Cardiac septum (tissue), 1 donor: ENCODE measurements at places on chromosomes 2 and 18. TPM values are rescaled to one million over a fixed set of nuclear protein-coding genes. Genes with fewer than 3 reads are reported as not detected.

Gene LAMA3
- total RNA-seq = 3.0 TPM

Gene VSNL1
- total RNA-seq = 42.7 TPM

Gene C2orf81
- 1.1 TPM for total RNA-seq

DNA sequence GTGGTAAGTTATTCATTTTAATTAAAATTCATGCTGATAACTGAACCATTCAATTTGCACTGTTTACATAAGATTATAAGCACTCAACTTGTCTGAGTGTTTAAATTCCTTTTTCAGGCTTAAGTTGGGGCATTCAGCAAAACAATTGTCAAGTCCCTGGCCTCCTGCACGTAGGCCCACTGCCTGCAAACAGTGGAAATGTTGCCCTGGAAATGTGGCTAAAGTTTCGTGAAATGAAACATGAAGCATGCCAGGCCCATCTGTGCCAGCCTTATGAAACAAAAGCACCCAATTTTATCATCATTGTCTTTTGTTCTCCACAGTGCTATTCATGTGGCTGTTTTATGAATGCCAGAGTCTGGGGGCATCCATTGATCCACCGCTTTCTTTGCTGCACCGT lies 163.7 kb downstream of the PTGR3 start:
- no peak for DNase-seq

DNA sequence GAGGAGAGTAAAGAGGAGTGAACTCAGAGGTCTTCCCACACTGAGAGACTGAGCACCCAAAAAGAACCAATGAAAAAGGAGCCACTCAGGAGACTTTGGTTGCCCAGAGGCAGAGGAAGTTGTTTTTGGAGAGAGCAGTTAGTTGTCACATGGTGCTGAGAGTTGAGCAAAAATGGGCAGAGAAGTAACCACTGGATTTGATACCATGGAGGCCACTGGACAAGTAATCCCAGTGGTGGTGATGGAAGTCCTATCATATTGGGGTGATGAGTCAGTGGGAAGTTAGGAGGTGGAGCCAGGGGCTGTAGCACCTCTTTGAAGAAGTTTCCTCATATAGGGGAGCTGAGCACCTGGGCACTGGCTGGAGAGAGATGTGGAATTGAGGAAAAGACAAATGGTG lies 235.8 kb downstream of the TPGS2 start:
- DNase-seq = no peak

Gene MSTN
- 1.1 TPM for total RNA-seq

DNA sequence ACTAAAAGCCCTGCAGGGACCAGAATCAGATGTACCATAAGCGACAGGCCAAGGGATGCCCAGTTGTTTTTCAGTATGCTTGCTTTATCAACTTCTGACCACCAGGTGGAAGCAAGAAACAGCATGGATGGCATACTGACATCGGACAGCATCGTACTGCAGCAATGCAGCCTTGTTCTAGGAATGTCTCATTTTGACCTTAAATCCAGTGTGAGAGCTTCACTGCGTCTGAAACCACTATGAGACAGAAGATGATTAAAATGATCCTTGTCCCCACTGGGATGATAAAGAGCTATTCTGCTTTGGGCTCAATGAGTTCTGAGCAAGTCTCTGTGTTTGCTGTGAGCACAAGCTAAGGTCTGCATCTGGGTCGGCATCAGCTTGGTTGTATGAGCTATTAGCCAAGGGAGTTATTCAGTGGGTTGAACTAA lies 54.3 kb downstream of the CDK15 start:
- no peak for DNase-seq

GRCh38 chr2:96828436-96828835 lies 12.4 kb downstream of the CNNM3 start:
- DNase-seq = no peak

DNA sequence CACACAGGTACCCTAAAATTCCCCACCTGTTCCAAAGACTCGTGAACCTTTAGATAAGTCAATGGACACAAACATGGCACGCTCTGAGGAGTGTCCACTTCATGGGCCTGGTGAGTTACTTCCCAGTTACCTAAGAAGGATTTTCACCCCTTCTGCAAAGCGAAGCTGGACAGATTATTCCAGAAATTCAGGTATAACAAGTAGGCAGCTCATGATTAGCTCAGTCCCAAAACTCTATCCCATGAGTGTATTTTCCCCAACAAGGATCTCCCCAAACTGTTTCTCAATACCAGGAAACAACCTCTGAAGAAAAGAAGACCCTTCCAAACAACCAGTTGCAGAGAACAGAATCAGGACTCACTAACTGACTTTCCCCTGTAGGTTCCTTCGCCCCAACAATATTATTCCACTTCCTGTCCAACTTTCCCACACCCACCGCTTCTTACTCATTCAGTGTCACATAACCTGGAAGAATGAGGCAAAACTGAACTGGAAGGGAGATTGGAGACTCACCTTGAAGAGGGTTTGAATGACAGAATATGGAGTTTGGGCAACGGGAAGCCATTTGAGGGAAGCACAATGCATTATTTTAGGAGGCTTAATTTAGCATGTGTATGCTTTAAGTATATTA lies 120.1 kb downstream of the ANTXR1 start:
- no peak for DNase-seq

- DNase-seq = peak; percentile 55
Measured at GRCh38 chr2:20582600-20583221, 68.2 kb downstream of the HS1BP3 start.

GRCh38 chr2:190618030-190618429 lies 30.9 kb upstream of the NAB1 start:
- no peak for DNase-seq

Gene FEV
- not detected for total RNA-seq

GRCh38 chr2:166841152-166841551 lies 47.1 kb upstream of the XIRP2 start:
- DNase-seq = no peak

GRCh38 chr2:241177526-241178334 lies 10.7 kb upstream of the ANO7 start:
- no peak for DNase-seq

- DNase-seq = peak; percentile 46
Measured at GRCh38 chr2:108925735-108926134, 63.3 kb downstream of the EDAR start.

Gene CCDC141
- total RNA-seq = 162 TPM

- DNase-seq = no peak
Measured at GRCh38 chr2:161033059-161033660, 127.1 kb upstream of the TANK start.

- DNase-seq = no peak
Measured at GRCh38 chr2:51534166-51534565, 502.2 kb upstream of the NRXN1 start.

DNA sequence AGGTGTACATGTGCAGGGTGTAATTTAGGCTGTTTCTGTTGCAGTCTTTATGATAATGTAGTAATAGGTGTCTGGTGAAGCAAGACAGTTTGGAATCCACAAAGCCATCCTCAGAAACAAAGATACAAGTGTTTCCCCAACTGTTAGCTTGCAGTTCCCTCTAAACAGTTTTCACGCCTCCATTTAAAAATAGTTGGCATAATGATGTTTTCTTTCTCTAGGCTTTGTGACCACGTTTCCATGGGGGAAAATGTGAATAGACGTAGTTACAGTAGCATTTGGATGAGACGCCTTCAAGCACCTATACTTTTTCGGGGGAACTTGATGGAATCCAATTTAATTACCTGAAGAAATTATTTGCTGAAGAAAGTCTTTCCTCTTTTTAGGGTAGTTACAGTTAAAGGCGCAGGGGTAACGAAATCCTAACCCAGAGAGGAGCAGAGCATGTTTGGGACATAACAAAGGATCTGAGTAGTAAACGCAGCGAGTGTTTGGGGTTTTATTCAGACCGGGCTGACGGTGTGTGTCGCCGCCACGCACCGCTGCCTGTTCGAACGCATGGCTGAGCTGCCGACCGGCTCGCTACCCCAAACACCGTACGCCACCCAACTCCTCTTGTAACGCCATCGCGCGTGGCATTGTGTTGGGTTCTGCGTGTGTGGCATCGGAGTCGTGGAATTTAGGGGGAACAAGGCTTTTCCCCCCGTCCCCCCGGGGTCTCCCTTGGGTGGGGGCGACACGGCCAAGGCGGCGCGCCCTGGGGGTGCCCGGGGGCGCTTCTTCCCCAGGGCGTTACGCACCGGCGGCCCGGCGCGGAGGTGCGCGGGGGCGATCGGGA lies 681 bp upstream of the NRP2 start:
- DNase-seq = no peak

DNA sequence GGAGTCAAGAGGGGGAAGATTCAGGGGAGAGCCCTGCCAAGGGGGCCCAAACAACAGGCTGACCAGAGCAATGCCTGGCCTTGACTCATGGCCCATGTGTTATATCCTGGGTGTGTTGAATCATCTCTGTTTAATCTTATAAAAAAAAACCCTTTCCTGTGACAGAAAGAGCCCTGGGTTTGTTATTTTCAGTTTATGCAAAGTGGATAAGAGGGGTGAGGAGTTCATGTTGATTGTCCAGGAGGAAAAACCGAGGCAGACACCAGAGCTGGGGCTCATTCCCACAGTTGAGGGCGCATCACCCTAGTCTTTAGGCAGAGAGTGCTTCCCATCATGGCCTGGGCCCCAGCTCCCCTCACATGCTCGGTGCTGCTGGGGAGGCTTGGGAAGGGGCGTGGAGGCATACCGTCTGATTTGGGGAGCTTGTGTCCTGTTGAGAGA lies 30.9 kb upstream of the IL37 start:
- DNase-seq = no peak

DNA sequence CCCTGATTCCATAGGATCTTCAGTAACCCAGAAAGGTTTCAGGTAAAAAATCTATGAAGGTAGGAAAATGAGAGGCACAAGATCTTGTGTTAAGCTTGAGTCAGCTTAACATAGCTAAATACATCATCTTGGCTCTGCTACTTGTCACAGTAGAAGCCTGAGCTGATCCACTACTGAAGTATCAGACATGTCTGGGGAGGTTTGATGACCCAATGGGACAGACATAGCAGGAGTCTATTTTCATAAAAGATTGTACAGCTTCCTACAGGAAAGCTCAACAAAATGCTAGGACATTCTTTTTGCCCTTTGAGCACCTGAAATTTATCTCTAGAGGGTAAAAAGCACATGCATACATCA lies 84.3 kb upstream of the FSHR start:
- DNase-seq = no peak

- DNase-seq = no peak
Measured at GRCh38 chr2:180846756-180847472, 133.5 kb upstream of the UBE2E3 start.

- no peak for DNase-seq
Measured at GRCh38 chr18:67590571-67591141, 74.1 kb upstream of the DSEL start.

Gene ST8SIA3
- 0.35 TPM for total RNA-seq

Gene FHOD3
- 311 TPM for total RNA-seq

- DNase-seq = no peak
Measured at GRCh38 chr2:213766465-213766901, 482.2 kb downstream of the SPAG16 start.

DNA sequence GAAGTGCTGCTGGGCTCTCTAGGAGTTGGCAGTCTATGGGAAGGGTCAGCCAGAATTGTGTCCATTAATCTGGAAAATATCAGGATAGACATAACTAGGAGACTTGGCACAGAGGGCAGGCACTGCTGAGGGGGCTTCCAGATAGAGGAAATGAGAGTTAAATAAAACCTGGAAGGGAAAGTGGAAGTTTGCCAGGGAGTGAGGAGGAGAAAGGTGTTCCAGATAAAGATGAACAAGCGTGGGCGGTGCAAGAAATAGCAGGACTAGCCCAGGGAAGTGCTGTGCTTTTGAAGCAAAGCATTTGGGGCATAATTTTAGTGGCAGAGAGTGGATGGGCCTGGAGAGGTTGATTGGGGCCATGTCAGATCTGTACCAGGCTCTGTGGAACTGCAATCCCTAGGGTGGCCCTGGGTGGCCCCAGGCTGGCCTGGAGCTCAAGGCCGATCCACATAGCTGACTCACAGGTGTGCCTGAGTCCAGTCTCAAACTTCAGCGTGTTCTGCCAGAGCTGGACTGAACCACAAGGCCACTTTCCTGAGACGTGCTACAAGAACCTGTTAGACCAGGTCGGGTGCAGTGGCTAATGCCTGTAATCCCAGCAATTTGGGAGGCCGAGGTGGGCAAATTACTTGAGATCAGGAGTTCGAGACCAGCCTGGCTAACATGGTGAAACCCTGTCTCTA lies 26.9 kb downstream of the GALM start:
- no peak for DNase-seq

GRCh38 chr2:104781151-104781550 lies 72.8 kb upstream of the POU3F3 start:
- DNase-seq = no peak

DNA sequence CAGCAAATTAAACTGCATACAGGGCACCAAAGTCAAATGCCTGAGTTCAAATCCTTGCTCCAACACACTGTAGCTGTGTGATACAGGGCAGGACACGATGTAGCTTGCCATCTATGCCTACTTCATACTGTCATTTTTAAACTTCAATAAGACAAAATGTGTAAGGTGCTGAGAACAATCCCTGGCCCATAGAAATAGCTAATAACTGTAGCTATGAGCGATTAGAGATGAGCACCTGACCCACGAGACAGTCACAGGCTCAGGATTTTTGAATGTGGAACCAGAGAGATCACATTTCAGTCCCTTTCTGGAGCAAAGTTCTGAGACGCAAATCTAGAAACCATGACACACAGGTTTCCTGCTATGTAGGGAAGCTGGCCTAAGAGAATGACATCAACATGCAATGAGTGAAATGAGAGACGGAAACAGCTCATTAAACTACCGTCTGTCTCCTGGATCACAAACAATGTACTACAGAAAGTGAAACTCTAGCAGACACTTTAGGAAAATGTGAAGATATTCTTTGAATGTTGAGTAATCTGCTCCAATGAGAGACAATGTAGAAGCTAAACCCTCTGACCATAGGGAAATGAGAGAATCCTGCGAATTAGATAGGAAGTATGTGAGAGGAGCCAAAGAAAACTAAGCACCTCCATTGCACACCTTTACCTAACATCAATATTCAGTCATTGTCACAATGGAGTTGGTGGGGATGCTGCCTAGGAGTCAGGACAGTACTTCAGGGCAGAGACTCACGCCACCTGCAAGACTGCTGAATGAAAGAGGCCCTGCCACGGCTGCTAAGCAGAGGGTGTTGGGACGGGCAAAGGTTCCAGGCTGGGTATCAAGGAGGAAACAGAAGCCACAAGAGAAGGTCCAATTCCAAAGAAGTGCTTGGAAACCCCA lies 25.5 kb downstream of the B4GALT6 start:
- no peak for DNase-seq

Gene TCF23
- total RNA-seq = not detected

Gene NR4A2
- 1.1 TPM for total RNA-seq

Gene BUB1
- total RNA-seq = 0.83 TPM

Gene DAW1
- not detected for total RNA-seq

Gene OST4
- total RNA-seq = 339 TPM

GRCh38 chr2:239182981-239183791 lies 217.6 kb downstream of the HDAC4 start:
- peak; percentile 58 for DNase-seq

GRCh38 chr2:10934979-10935350 lies 23.2 kb downstream of the KCNF1 start:
- no peak for DNase-seq
